Activated CD8-positive, alpha-beta T cell treated with anti-CD3 and anti-CD28 coated beads, Interleukin-2, amount 10 ng/mL, durations not matched to agents 7 days and 5 days (primary cell): ENCODE measurements at places on chromosomes 13 and 19.
A peak's percentile ranks its signal among the peaks of the same experiment; 100 is the strongest.

DNA sequence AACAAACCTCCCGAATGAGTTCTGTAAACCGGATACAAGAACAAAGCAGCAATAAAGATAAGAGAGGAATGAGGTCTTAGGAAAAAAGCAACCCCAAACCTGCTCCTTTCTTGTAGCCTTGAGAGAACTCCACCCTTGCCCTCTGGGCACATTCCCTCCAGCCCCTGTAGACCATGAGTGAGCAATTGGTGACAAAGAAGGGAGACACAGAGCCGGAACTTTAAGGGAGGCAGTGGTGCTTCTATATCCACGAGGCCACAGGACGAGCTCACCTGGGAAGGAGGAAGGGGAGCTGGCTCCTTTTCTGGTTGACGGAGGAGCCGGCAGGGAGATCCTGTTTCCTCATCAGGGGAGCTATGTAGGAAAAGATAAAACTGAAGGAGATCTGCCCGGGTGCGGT lies 13.0 kb downstream of the BRME1 start:
- no peak for DNase-seq

DNA sequence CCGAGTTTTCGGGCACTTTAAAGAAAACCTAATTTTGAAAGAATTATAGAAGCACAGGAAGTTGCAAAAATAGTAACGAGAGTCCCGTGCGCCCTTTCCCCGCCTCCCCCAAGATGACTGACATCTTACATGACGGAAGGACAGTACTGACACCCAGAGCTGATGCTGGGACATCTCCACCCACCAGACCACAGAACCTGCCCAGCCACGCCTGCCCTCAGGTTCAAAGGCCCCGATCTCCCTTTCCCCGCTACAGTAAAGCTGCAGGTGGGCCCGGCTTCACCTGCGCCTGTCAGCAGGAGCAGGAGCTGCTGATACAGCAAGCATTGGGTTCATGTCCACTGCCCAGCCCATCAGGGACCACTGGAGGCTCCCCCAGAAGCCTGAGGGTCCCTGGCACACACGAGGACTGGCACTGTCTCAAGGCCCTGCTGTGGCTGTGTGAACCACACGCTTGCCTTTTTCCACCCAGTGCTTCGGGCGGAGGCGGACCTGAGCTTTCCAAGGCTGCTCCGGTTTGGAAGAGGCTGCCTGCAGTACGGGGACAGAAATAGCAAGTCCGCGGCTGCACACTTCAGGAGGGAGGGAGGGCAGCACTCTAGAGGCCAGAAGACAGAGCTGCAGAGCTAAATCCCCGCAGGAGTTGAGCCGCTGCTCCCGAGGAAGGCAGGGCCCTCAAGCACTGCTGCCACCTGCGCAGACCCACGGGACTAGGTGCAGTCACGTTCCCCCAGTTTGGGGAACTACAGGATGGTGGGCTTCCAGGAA lies 8.7 kb downstream of the MAP2K2 start:
- DNase-seq, result peak; percentile 90

DNA sequence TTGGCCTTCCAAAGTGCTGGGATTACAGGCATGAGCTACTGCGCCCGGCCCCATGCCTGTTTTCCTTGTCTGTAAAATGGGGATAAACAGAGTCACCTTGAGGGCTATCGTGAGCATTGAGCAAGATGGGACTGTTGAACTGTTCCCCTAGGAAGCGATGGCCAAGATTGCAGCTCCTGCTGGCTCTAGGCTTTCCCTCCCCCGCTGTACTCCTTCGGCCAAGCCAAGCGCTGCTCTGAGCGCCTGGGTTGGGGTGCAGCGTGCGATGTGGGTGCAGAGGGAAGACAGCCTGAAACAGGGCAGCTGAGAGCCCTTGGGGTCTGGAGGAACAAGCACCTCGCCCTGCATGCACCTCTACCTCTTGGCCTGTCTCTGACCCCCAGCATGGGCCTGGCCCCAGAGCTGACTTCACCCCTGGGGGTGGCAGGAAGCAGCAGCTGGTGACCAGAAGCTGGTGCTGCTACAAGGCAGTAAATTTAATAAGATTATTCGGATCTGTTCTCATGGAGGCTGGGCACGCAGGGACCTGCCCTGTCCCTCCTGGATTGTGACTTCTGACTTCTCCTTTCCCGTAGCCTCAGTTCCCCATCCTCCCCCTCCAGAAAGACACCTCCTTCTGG lies 5.3 kb downstream of the GNG8 start:
- DNase-seq, result no peak

DNA sequence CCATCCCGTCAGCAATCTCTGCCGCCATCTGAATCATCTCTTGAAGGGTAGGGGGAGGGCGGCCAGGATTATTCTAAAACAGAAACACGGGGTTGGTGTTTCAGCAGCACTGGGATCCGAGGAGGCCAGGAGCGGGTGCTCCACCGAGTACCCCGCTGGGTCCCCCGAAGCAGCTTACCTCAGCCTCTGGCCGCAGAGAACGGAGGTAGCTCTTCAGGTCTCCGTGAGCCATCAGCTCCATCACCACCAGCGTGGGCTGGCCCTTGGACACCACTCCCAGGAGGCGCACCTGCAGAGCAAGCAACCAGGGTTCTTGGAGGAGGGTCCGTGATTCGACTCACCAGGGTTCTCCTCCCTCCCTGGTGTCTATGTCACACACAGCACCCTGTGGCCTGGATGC lies 53.2 kb downstream of the ZNF557 start:
- DNase-seq, result no peak
